ENCODE measurements at places on chromosomes 5 and 9.
A peak's percentile ranks its signal among the peaks of the same experiment; 100 is the strongest.

DNA sequence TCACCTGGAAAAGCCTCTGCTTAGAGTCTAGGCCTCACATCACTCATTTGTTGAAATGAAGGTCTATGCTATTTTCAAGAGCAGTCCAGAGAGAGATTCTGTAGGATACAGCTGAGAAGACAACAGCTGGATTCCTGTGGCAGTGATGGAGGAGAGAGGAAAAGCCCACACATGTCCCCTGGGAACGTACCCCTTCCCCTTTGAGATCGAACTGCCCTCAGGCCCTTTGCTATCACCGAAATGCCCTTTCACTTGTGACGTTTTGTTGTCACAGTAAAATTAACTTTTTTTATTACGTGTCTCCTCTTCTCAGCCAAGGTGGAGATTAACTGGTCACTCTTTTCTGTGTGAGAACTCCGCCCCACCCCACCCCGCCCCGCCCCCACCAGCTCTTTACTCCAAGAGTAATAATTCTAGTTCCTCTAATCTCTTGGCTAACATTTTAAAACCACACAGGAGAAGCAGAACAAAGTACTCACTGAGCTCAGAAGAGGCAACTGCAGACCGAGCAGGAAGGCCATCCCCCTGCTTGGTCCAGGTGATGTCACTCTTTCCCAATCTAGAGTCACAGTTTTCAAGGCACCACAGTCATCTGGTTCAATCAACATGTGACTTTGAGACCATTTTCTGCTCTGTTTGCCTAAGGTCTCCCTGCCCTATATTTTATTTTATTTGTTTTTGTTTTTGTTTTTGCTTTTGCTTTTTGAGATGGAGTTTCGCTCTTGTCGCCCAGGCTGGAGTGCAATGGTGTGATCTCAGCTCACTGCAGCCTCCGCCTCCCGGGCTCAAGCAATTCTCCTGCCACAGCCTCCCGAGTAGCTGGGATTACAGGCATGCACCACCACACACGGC is 105.6 kb downstream of the SUSD1 start:
- peak; percentile 40 for DNase-seq

- DNase-seq, result no peak
These were observed 23.7 kb upstream of the NR3C1 start for GRCh38 chr5:143427122-143427735.

DNA sequence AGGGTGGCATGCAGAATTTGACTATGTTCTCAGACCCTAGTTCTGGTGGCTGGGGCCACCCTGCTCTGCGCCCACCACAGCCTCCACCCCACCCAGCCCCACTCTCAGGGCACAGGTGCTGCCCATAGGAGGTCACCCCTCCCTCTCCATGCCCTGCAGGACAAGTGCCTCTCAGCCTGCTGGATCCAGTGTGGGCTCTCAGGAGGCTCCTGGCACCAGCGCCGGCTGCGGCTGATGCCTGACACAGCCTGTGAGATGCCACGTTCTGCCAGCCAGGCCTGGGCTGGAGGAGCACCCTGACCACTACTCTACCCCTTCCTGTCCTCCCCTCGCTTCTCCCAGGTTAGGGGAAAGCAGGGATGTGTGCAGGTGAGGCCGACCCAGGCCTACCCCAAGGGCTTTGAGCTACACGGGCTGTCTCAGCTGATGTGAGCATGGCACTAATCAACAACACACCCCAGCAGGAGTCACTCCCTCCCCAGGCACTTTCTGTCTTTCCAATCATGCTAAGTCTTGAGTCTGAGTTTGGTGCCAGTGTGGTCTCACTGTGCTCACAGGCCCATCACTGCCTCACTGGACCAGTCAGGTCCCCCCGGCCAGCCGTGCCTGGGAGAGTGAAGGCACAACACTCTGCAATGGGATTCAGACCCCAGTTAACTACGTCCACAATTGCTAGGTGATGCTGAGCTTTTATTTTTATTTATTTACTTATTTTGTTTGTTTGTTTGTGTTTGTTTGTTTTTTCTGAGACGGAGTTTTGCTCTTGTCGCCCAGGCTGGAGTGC is 12.1 kb upstream of the BARX1 start:
- no peak for DNase-seq

DNA sequence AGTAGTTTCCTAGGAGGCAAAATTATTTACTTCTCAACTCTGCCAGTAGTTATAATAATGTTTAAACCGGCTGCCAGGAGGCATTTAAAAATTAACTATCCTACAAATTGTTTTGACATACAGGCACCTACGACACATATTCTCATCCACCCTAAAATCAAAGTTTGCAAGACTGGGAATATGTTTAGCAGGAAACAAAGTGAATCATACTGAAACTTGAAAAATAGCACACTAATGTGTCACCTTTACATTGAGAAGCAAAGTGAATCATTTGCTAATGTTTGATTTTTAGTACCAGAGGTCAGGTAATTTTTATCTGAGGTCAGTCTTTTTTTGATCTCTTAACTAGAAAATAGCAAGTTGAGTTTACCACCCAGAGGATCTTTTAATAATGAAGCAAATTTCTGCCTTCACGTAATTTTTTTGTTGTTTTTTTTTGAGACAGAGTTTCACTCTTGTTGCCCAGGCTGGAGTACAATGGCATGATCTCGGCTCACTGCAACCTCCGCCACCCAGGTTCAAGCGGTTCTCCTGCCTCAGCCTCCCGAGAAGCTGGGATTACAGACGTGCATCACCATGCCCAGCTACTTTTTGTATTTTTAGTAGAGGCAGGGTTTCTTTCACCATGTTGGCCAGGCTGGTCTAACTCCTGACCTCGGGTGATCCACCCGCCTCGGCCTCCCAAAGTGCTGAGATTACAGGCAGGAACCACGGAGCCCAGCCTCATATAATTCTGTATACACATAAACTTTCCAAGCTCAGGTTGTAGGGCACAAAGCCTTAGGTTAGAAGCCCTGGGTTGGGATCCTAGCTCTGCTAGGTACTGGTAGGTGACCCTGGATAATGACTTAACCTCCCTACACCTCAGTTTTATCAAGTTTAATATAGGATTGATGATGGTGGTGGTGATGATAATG is 124.3 kb downstream of the UGCG start:
- no peak for DNase-seq

DNA sequence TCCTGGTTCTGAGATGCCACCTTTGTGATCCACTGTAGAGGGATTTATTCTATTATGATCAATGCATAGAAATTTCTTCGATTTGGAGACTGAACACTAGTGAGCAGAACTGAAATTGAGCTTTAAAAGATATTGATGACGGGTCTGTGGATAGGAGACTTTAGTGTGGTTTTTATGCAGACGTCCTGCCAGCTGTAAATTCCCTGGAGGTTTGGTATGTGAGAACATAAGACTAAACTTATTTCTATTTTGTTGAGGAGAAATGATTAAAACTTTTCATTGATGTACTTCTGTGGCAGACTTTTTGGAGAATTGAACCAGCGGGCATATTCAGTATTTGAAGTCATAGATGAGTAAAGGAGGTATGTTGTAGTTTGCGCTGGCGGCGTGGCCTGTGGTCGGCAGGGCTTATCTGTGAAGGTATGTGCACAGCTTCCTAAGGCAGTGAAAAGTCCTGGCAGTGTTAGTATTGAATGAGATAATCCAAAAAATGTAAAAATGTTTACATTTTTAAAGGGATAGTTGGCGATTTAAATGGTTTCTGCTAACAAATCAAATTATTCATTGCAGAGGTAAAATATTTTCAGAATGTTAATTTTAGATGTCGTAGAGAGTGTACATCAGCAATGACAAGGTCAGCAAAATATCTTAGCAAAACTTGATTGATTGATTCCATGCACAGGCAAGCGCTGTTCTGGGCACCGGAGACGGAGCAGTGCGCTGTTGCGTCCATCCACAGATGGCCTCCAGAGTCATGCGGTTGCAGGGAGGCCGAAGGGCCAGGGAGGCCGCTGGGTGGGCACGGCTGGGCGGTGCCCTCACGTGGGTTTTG is 20.4 kb downstream of the TENT4A start:
- no peak for DNase-seq

DNA sequence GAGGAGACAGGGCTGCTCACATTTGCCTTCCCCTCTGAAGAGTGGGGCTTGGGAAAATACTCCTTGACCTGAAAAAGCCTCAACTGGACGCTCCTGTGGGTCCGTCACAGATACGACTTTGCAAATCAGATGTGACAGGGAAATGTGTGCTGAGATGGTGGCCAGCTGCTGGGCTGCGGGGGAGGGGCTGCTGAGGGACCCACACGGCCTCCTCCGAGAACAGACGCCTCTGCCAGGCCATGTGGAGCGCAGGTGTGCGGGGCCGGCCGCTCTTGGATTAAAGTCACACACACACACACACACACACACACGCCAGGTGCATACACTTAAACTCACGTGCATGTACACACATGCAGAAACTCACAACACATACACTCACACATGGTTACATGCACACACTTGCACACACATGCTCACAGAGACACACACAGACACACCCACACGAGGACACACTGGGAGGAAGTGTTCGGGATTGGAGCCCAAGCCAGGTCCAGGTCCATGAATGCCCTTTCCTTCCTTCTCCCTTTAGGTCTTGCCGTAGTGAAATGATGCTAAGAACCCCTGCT is 167.4 kb downstream of the GAPVD1 start:
- DNase-seq, result no peak

DNA sequence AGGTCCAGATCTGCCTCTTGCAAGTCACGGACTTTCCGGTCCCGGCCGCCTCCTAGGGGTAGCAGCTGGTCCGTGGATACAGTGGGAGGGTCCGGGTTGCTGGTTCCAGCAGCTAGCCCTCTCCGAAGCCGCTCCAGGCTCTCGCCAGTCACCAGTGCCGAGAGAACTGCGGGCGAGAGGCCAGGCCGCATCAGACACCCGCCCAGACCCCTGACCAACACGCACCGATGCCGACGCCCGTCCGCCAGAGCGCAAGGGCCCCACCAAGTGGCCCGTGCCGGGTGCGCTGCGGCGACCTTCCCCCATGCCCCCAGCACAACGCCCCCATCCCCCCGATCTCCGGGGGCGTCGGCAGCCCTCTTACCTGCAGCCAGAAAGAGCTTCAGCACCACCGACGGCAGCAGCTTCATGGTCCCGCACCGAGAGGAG is 470 bp downstream of the HBEGF start:
- peak; percentile 77 for DNase-seq

DNA sequence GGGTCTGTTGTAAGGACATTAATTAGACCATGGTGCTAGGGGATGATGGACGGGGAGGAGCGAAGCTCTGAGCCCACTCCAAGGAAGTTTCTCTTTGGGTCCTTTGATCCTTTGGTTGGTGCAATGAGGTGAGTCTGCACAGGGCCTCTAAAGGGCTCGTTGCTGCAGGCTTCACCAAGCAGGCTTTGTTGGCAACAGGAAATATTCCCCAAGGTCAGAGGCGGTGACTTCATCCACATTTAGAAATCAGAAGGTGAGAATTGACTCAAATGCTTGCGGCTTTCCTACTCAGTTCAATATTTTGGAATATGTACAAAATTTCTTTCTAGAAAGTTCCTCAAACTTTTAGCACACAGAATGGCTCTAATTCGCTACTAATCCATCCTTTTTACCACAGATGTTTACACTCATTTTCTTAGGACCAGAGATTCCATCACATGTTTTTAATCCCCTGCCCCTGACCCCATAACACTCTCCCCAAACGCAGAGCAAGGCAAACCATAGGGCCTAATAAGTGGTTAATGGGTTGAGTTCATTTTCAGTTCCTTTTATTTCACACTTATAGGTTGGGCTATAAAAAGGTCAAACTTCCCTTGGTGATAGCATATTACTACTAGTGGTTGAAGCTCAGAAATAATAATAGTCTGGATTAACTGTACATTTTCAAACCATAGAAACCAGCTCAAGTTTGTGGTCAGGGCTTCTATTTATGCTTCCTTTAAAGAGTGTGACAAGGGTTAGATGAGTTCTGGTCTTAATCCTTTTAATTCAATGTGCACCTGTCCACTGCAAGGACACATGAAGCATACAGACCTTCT is 37.3 kb upstream of the TMEM252 start:
- DNase-seq, result no peak

DNA sequence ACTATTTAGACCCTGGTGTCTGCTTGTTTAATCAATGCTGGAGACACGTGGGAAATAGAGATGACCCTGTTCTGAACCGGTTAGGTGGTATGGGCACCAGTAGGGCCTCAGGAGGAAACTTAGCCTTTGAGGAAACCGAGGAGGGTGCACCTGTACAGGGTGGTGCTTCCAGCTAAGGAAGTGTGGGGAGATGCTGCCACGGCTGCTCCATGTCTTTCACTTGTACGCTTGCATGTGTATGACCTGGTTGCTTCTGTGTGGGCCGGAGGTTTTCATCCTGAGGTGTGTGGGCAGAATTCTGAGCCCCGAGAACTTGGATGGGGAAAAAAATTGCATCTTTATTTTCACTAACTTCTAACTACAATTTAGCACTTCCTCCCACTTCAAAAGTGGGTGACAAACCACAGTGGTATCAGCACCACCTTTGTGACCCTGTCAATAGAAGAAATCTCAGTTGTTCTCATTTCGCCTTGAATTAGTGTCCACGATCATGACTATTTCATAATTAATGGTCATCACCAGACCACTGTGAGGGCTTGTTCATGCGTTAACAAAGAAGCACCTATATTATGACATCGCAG is 99.8 kb upstream of the SPATA31C2 start:
- no peak for DNase-seq

- no peak for DNase-seq
These were observed 137.6 kb downstream of the OLFM1 start for GRCh38 chr9:135224921-135225541.

- no peak for DNase-seq
These were observed 402.5 kb downstream of the NFIB start for GRCh38 chr9:13911473-13911872.

GRCh38 chr5:5182508-5183188 is 42.5 kb downstream of the ADAMTS16 start:
- DNase-seq, result no peak

DNA sequence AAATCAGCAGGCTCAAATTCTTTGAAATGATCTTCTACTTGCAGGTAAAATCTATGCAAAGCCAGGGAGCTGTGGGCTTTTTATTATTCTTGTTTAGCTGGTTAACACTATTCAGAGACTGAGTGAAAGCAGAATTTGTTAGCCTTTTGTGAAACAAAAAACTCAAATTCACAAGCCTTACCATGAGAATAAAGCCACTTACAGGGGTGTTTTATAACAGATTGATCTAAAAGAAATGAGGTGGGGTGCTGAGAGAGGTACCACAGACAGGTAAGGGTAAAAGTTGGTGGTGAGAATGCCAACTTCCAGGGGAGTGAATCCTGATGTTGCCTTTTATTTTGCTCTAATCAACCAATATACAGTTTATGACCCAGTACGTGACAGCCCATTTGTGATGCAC is 1585.6 kb downstream of the EFNA5 start:
- DNase-seq, result no peak
